ENCODE measurements at places on chromosomes 1 and 21.

- no peak for DNase-seq
Measured at GRCh38 chr1:167611983-167612382, 18.0 kb upstream of the RCSD1 start.

DNA sequence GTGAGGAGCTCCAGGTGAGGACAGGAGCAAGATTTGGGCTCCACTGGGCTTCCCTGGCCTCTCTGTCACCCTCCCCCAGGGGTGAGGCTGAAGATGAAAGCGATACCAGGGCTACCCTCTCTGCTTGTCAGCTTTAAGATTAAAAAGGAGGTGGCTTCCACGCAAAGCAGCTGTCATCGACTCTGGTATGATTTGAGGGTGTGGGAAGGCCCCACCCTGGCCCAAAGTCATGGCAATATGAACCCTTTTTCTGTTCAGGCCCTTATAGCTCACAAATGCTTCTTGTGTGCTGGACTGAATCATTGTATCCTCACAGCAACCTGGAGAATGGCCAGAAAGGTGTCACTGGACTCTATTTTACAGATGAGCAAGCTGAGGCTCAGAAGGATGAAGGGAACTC lies 41.6 kb downstream of the NUAK2 start:
- DNase-seq = peak; percentile 15

DNA sequence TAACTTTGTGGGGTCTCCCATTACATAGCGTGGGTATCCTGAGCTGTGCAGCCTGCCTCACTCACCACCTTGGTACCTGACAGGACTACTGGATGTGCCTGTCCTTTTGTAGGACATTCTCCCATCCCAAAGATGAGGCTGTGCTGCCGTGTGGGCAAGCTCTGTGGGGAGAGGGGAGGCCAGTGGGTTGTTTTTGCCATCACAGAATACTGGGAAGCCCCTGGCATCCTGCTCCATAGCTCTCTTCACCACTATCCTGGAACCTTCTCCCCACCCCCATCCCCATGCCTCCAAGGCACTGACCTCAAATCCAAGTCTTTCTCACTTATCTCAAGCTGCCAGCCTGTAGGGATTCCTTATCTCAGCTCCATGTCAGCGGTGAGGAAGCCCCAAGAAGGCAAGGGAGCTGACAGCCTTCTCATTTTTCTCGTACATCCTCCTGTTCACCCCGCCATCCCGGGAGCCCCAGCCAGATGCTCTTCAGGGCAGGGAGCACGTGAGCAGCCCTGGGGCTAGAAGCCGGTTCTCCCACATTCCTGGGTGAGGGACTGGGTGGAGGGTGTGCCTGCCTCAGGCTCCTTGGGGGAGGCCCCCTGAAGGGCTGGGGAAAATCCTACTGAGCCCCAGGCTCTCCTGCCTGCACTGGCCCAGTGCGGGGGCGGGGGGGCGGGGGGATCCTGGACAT lies 2.4 kb upstream of the ELF3 start:
- peak; percentile 36 for DNase-seq

DNA sequence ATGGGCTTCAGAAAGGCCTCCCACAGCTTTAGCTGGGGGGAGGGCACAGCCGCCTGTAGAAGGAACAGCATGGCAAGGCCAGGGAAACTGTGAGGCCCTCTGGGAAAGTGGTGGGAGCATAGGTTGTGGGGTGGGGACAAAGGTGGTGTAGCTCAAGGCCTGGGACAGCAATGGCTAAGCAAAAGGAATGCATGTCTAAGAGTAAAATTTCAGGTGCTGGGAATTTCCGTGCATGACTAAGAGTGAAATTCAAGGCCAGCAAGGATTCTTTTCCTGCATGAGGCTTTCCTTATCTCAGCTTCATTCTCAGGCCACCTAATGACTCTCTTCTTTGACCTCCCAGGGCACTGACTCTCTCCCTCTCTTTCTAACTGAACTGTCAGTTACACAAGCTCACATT lies 86.5 kb upstream of the WNT4 start:
- DNase-seq = no peak

DNA sequence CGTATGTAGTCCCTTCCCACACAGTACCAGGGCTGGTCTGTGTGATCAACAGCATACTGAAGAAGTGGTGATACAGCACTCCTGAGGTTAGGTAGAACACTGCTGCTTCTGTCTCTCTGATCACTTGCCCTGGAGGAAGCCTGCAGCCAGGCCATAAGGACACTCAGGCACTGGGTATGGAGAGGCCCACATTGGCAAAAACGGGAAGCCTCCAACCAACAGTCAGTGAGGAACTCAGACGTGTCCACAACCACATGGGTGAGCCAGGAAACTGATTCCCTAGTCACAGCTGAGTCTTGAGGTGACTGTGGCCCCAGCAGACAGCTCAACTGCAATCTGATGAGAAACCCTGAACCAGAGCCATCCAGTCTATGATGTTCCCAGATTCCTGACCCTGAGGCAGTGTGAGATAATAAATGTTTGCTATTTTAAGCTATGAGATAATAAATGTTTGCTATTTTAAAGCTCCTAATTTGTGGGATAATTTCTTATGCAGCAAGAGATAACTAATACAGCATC lies 62.5 kb downstream of the COQ8A start:
- no peak for DNase-seq

DNA sequence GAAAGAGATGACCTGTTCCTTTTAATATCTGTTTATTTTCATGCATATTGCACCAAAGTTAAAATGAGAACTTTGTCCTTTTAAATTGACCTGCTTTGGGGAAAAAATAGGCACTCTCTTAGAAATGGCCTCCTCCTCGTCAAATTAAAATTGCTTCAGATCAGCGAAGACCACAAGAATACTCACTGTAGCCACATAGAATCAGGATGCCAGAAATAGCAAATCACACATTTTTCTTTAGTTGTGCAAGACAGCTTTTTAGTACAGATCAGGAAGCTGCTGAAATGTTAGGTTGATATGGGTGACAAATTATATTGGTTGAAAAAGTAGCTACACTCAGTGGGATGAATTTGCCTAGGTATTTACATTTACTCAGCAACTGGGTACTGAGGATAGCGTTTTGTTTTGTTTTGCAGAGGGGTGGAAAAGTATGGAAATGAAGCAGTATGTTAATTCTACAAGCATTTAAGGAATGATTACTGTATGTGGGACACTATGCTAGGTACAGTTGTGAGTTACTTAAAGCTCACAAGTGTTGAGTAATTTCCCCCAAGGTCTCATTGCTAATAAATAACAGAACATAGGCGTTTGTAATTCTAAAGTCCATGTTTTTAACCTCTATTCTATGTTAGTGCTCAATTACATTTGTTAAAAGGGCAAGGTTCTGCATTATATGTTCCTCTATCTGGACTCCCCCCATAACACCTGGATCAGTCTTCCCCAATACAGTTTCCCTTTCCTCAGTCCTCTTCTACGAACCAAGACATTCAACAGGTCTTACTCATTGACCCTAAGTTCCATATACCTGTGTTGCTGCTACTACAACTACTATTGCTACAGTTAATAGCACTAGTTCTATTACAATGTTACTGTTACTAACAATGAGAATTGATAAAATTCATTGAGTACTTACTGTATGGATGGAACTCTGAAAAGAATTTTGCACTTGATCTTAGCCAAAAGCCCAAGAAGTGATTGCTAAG lies 99.4 kb upstream of the S1PR1 start:
- DNase-seq = no peak

- no peak for DNase-seq
Measured at GRCh38 chr1:162878000-162878596, 17.1 kb upstream of the CCDC190 start.

- no peak for DNase-seq
Measured at GRCh38 chr1:152044386-152044785, 7.6 kb upstream of the S100A11 start.

DNA sequence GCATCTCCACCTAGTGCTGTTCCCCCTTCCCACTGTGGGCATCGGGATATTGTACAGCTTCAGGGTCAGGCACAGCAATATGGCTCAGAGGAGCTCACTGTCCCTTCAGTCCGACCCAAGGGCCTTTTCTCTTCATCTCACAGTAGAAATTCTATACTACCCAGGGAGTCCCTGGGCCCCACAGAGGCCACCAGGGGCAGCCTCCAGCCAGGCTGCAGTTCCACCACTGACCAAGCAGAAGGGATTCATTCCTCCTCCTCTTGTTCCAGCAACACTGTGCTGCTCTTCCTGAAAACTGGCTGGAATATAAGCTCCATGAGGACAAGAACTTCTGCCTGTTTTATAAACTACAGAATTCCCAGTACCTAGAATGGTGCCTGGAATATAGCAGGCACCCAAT lies 70.5 kb downstream of the CD34 start:
- DNase-seq = no peak

DNA sequence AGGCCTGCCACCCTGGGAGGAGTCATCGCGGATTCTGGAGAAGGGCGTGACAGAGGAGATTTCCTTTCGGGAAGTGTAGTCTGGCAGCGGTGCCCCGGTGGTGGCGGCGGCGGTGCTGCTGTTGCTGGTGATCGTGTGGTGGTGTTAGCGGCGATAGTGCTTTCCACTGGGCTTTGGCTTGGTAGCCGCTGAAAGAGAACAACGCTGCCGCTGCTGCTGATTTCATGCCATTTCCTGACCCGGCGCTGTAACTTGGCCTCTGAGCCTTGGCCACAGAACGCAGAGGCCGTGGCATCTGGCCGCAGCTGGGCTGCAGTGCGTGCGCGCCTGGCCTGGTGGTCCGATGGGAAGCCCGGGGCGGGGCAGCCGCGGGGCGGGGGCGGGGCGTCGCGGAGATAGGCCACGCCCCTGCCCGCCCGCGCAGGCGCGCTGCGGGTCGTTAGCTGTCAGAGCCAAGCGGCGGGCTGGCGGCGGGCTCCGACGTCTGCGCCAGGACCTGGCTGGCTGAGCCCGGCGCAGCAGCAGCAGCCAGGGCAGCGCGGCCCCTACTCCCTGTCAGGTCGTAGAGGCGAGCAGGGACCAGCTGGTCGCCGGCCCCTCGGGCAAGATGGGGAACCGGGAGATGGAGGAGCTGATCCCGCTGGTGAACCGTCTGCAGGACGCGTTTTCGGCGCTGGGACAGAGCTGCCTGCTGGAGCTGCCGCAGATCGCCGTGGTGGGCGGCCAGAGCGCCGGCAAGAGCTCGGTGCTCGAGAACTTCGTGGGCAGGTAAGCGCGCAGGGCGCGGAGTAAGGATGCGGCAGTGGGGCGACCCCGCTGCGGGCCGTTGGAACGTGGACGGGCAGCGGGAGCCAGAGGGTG lies at the start of gene DNM3:
Gene DNM3 (plus strand): TSS at position 449 of the 861 bp plus-strand sequence. CDS start 159 bp downstream, at position 608.
- DNase-seq = peak; percentile 79

DNA sequence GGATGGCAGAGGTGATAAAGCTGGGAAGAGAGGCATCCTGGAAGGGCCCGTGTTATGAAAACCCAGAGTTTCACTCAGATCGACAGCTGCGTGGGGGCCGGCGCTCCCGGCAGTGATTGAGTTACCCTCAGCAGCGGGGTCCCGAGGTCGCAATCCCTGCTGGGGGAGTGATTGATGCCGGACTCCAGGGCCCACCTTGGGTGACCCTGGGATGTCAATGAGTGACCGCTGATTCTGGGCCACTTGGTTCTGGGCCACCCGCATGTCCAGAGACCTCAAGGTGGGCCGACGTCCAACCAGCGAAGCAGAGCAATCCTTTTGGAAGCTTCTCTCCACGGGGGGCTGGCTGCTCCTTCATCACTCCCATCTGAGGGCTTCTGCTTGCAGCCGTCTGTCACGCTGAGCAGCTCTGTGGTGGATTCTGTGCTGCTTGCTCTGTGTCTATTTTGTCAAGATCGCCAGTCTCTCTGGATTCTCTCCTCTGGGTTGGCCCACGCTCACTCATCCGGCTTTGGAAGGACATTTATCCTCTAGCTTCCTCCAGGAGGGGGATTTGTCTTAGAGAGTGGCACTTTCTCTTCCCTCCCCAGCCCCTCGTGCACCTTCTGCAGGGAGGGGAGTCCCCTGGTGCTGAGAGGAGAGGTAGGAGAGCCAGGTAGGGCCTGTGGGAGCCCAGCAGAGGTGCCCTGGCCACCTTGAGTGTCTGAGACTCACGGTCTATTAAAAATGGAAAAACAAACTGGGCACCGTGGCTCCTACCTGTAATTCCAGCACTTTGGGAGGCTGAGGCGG lies 110.9 kb upstream of the C1orf174 start:
- DNase-seq = no peak

GRCh38 chr1:169921080-169921479 lies 27.4 kb upstream of the SCYL3 start:
- DNase-seq = no peak

GRCh38 chr1:241163363-241163762 lies 193.6 kb downstream of the RGS7 start:
- no peak for DNase-seq

DNA sequence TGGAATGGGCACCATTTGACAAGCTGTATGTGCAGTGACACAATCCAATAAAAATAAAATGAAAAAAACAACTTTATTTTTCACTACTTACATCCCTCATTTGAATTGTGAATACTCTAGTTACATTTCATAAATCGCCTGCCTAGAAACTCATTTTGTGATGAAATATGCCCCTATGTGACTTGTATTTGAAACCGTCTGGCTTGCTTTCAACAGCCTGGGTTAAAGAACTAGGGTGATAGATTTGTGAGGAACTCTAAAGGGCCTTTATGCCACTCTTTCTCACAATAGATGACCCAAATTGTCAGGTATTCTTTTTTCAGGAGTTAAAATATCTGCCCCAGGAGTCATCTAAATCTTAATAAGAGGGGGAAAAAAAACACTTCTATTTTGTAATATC lies 137.9 kb downstream of the DAB1 start:
- no peak for DNase-seq

GRCh38 chr1:109620401-109620791 lies 759 bp downstream of the AMPD2 start:
- no peak for DNase-seq

GRCh38 chr1:55702064-55702463 lies 486.9 kb upstream of the USP24 start:
- DNase-seq = no peak

DNA sequence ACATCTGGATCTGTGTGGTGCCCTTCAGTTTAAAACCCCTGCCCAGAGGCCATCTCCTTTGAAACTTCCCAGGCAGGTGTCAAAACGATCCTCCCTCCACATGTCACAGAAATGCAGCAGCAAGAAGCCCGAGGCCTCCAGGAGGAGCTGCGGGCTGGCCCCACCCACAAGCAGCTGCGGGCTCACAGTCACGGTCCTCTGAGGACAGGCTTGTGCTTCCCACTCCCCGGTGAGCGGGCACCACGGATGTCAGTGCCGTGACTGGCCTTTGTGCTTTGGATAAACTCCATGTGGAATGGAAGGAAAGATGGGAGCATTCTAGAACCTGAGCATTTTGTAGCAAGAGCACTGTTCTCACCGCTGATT lies 65.8 kb downstream of the SIK1 start:
- no peak for DNase-seq

GRCh38 chr21:21232320-21232719 lies 234.1 kb downstream of the NCAM2 start:
- DNase-seq = no peak

DNA sequence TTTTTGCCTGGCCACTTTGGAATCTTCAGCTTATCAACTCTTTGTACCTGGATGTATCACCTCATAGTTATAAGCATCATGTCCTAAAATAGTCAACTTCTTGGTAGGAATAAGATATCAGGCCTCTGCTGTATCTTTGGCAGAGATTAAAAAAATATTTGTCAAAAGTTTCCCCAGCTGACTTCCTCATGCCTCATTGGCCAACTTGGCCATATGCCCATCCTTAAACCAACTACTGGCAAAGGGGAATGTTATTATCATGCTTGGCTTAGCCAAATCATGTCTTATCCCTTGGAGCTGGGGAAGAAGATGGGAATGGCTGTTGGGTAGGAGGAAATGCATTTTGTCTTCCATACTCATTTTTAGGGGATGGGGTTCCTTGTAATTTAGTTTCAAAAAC lies 23.4 kb downstream of the NFASC start:
- DNase-seq = no peak

- no peak for DNase-seq
Measured at GRCh38 chr1:184854036-184854435, 99.4 kb upstream of the EDEM3 start.

All from hematopoietic multipotent progenitor cell treated with erythropoietin and hydrocortisone succinate and interleukin-3 and kit ligand, for 17 days (in vitro differentiated cells).